ENCODE measurements at places on chromosomes 6 and 20.

DNA sequence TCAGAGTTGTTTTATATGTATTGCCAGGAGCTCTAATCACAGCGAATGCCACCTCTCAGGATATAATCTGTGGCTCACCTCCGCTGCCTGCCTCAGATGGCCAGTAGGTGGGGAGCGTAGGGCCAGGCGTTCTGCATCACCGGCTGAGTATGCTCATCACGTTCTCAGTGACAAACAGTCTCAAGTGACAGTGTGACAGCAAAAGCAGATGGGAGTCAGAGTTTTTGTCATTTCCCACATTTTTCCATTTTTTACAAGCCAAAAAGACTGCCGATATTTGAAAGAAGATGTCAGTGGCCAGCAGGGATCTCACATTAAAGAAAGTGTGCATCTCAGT is 208.7 kb downstream of the ALDH8A1 start:
- DNase-seq: peak; percentile 54

DNA sequence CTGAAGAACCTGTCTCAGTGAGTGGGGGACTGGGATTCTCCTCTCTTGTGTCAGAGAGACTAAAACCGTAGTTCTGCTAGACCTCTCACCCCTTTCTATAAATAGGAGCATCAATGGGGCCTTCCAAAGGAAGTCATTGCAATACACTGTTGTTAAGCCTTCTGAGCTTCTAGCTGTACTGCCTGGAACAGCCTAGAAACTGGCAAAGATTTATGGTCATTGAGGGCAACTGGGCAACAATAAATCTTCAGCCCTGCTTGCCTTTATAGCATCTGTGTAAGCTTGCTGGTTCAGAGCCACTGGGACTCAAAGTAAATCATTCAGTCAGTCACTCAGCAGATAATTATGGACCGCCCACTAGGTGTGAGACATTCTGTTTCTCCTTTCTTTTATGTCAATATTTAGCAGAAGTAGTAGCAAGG is 53.2 kb downstream of the PPP1R14C start:
- DNase-seq: no peak

- no peak for DNase-seq
These were observed 7.7 kb upstream of the CDK5RAP1 start for GRCh38 chr20:33408716-33409654.

DNA sequence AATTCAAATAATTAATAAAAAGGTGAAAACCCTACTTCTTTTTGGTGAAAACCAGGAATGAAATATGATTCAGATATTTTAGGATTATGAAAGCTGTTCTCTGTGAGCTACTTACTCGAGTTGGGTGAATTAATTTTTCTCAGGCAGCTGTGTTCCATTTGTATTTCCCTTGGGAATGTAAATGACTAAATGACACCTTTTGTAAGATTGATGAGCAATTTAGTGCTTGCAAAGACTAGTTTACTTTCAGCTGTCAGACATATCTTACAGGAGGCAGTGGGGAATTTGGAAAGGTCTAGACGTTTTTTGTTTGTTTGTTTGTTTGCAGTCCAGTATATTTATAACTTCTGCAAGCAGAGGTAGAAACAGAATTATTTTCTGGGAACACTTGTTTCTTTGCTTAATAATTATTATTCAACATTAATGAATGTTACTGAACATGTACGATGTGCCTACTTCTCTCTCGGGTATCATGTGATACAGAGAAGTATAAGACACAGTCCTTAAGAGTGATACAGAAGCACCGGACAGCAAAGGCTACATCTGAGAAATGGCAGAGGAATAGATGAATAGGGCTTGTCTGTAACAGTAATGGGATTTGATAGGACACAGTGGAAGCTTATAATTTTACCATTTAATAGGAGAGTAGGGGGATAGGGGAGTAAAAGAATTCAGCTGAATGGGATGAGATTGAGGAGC is 91.3 kb downstream of the AKAP7 start:
- DNase-seq: no peak

GRCh38 chr6:135750081-135750480 is 101.4 kb upstream of the PDE7B start:
- DNase-seq: no peak

DNA sequence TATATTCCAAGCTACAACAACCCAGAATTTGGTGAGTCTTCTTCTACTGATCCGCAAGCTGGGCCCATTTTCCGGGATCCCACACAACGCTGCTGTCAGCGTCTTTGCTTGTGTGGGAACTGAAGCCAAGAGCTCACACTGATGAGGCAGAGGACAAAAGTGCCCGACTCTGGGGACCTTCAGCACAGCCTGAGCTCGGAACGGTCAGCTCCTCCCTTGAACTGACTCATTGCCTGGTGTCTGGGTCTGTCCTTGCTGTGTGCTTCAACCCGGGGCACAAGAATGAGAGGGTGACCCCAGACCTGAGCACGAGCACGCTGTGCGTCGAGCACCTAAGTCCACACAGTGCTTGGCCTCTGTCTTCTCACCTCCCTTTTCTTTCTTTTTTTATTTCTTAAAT is 33.5 kb downstream of the DACT2 start:
- DNase-seq: no peak

GRCh38 chr20:49115564-49115963 is 69.5 kb downstream of the CSE1L start:
- no peak for DNase-seq

- DNase-seq: no peak
These were observed 102.8 kb downstream of the PXDC1 start for GRCh38 chr6:3648724-3649123.

DNA sequence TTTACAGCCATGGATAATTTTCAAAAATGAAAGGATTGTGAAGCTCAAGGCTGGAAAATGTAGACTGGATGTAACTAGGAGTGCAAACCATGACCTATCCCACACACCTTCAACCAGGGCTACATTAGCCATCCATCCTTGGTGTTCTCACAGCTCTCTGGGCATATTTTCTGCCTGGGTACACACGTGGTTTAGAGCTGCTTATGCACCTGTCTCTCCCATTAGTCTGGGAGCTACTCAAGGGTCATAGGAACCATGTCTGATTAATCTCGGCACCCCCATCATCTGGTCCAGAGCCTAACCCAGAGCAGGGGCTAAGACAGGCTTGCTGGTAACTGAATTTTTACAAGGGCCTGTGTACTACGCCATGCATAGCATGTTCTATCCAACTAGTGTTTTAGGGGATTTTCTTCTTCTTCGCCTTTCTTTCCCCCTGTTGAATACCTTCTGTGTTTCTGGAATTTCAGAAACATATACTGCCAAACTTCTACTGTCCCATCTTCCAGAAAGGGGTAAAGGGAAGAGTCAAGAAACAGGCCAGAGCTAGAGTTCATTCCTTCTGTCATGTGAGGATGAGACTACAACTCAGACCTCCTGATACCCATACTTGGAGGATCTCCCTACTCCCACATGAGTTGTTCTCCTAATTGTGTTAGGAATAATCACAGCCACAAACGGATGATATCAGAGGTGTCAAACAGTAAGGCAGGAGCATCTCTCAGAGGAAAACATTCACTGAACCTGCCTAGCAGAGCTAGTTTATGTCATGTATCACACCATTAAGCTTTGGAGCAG is 25.4 kb upstream of the FAM83C start:
- DNase-seq: no peak

GRCh38 chr20:63116412-63117106 is 99.4 kb downstream of the YTHDF1 start:
- DNase-seq: peak; percentile 50

GRCh38 chr6:41734666-41735426 is 562 bp downstream of the TFEB start:
- peak; percentile 70 for DNase-seq

DNA sequence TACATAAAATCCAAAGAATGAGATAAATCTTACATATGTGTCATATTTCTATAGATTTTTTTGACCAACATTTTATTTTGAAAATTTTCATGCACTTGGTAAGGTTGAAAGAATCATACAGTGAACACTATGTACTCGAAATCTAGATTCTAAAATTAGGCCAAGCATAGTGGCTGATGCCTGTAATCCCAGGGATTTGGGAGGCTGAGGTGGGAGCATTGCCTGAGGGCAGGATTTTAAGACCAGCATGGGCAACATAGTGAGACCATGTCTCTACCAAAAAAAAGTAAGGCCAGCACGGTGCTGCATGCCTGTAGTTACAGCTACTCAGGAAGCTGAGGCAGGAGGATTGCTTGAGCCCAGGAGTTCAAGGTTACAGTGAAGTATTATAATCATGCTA is 158.6 kb downstream of the LAMA2 start:
- no peak for DNase-seq

DNA sequence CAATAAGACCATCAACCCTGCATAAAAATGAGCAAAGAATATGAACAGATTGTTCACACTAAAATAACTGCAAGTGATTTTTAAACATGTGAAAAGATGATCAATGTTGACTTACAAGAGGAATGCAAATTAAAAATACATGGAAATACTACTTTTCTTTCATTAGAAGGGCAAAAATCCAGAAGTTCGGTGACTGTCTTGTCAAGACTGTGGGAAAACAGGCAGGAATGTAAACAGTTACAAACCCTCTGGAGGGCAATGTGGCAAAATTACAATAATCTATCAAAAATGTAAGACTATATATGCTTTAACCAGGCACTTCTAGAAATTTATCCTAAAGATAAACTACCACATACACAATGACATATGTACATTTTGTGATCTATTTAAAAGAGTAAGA is 86.7 kb downstream of the TNFAIP3 start:
- no peak for DNase-seq

All from mesendoderm (in vitro differentiated cells).